HTR-8/SVneo (cell line): ENCODE measurements at places on chromosomes 4 and X.

DNA sequence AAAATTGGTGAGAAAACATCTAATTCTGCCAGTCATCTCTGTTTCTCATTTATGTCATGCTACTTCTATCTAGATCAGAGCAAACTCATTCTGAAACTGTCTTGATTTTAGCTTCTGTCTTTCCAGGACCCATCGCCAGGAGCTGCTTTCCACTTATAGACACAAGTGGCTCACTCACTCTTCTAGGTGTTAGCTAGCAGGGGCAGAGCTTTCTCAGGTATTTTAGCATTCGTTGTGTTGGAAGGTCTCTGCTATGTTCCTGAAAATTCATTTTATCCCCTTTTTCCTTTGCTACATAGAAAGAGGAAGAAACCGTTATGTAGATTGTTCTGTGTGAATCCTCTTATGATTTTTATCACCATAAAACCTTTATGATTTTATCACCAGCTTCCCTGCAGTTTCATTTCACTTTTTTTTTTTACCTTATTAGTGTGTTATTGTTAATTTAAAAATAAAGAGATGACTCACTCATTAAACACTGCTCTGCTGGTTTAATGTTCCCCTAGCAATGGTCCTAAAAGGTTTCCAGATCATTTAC is 246.6 kb upstream of the AADAT start:
- DNase-seq = no peak

DNA sequence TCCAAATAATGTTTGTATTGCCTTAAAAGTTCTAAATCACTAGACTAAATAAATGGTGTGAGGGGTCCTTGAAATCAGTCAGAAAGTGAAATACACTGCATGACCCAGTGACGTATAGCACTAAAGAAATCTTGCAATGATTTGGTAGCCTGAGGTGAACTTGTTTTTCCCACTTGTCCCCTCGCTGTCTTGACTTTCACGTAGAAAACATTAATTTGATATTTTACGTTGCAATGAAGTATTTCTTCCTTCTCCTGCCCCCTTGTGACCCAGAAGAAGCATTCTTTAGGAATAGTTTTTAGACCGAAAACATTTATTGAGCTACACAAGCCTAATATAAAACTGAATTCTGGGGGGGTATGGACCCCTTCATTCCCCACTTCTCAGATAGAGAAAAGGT is 3.7 kb downstream of the KLB start:
- peak; percentile 27 for DNase-seq

GRCh38 chr4:108365551-108365950 is 196.8 kb upstream of the LEF1 start:
- DNase-seq = no peak

DNA sequence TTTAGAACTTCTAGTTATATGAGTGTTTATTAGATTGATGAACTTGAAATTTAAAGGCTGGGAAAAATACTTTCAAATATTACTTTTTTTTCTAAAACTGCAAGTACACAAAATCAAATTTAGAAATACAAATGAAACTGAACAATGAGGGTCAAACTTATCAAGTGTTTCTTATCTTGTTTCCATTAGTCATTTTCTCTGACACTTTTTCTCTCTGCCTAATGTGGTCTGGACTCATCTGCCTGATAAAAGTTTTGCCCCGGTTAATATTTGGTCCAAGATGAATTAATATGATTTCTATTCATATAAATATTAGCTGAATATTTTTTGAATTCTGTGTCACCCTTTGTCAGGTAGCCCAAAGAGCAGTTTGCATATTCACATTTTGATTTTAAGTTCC is 8.7 kb upstream of the HPGDS start:
- DNase-seq = no peak

DNA sequence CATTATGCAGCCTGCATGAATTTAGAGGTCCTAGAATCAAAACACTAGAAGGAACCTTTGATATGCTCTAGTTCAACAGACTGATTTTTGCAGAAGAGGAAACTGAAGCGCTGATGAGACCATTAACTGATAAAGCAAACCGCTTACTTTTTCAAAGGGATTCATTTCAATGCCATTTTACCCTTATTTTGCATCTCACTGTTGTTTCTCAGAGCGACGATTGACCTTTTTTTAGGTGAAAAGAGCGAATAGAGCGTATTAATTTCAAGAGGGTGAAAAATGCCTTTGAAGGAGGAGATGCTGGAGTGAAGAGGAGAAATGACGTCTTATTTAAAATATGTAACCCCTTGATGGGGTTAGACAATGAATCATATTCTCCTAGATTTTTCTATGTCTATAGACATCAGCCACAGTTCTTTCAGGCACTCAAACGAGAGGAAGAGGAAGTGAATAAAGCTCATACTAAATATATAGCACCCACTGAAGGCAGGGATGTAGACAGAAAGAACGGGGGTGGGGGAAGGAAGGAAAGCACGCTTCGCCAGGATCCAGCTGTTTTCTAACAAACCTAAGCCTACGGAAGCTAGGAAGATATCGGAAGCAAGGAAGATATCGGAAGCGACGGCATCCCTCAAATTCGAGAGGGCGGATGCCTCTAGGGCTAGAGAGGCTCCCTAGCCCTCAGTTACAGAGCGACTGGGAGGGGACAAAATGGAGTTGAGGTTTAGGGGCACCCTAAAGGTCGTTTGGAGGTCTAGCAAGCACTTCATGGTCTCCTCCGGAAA is 848 bp downstream of the ACSL4 start:
- DNase-seq = no peak

GRCh38 chrX:1059576-1060561 is 152.6 kb downstream of the CRLF2 start:
- no peak for DNase-seq

DNA sequence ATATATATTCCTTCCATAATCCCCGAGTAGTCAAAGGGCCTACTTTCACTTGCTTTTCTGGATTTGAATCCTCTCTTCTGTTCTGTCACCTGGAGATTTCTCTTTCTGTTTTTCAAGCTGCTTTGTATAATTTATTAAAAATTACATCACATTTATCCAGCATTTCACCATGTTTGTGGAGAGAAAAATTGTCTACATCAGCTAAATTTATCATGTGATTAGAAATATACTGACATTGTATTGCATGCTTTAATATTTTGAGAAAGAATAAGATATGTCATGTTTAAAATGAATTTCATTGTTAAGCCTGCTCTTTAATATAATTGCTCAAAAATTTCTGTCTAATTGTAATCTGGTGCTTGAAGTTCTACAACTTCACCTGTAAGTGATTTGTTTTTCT is 323.1 kb upstream of the DKK2 start:
- DNase-seq = no peak

DNA sequence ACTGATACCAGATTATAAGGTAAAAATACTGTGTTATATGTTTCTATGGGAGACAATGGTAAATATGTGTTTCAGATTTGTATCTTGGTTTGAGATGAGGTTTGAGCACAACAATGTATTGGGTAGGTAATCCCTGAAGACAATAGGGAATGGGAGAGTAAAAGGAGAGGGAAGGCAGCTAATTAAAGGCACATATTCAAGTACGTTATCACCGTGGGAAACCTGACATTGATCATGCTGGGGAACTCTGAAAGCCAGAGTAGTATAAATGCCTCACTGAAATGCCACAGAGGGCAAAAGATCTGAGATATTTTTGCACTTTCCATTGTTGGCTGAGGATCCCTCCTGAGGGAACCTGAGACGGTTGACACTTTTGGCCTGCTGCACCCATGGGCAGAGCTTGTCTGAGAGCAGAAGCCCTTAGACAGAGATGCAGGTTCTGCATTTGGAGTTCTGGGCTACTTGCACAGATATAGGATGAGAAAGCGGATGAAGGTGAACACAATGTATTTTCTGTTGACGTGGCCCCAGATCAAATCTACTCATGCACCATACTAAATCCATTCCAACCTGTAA is 506.7 kb downstream of the PCDH18 start:
- DNase-seq = no peak

DNA sequence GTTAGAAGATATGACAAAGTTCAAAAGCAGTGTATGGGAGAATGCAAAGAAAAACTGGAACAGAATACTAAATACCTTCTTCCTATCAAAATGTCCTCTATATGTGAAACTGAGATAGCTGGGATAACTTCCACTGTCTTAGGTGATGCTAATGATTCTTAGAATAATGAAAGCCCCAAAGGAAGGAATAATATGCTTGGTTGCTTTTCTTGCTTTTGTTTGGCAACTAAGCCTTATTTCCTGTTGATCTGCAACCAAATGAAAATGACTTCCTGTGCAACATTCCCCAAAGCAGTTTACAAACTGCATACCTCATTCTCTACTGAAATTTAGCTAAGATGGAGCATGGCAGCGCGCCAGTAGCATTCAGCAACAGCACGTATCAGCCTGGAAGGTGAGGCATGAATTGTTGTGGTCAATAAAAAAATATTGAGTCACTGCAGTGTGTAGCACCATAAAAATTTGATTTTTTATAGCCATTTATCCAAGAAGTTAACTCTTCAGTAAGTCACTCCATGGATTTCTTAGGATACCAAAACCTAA is 18.7 kb downstream of the NDNF start:
- no peak for DNase-seq

DNA sequence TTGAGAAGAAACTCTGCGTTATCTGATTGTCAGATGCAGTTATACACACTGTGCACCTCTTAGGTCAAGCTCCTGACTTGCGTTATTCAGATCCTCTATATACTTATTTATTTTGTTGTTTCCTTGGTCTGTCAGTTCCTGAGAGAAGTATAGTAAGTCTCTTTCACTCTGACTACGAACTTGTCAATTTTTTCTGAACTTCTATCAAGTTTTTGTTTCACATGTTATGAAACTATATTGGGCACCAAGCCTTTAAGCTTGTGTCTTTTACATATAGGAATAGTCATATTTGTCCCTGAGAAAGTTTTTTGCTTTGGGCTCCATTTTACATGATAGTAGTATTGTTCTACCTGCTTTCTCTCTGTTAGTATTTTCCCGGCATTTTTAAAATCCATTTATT is 31.7 kb downstream of the ZNF275 start:
- no peak for DNase-seq

- DNase-seq = no peak
These were observed 171.8 kb upstream of the FAM9B start for GRCh38 chrX:9205599-9206223.

DNA sequence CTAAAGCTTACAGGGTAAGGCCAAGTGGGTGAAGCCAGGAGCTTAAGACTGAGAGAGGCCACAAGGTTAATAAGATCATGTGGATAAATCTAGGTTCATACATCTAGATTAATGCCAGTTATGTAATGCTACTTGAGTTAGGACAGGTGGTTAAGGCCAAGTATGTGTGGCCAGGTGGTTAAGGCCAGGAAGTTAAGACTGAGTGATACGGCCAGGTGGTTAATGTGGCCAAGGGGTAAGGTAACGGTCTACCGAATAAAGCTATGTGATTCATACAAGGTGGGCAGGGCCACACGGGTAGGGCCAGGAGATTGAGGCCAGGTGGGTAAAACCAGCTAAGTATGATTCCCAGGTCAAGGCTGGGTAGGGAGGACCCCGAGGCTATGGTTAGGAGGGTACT is 223.0 kb downstream of the TACR3 start:
- DNase-seq = no peak

GRCh38 chr4:139920486-139921002 is 233.4 kb downstream of the MAML3 start:
- DNase-seq = no peak

- no peak for DNase-seq
These were observed 93.7 kb upstream of the AP1S2 start for GRCh38 chrX:15948318-15948660.

DNA sequence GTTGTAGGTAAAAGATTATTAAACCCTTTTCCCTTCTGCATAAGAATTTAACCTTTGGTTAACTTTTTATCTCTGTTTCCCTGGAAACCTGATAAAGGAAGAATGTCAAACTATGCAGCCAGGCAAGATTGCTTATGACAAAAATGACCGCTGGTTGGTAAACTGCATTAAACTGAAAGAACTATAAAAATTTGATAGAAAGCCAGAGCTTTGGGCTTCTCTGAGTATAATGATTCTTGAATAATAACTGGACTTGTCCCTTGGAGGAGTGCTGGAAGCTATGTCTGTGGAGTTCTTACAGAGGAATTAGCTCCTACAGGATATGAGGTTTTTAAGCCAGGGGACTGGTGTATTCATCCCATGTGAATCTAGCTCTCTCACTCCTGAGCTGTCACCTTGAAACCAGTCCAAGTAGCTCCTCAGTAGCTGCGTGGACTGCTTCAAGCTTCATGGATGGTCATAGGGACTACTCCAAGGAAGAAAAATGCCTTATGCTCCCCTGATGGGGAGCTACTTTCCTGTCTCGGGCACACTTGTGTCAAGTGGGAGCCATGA is 52.0 kb downstream of the RASL11B start:
- no peak for DNase-seq

GRCh38 chr4:48654015-48654664 is 125.9 kb downstream of the FRYL start:
- no peak for DNase-seq
